ENCODE measurements at places on chromosomes 13 and 19.

GRCh38 chr19:37989855-37990254 is 82.8 kb downstream of the SIPA1L3 start:
- DNase-seq, result no peak

- no peak for DNase-seq
Observed at GRCh38 chr19:48230555-48231129, 25.1 kb downstream of the CARD8 start.

GRCh38 chr19:39796000-39796498 is 17.4 kb downstream of the LEUTX start:
- no peak for DNase-seq

DNA sequence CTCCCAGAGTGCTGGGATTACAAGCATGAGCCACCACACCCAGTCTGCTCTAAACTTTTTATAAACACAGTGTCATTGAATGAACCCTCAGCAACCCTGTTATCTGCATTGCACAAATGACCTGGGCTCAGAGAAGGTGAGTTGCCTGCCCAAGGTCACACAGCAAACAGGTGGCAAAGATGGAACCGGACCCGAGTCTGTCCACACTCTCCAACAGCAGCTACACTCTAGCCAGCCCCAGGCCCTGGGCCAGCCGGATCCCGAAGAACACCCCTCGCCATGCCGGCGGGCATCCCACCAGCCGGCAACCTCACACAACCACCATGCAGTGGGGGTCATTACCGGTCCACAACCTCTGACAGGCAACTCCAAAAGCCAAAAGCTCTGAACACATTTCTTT is 14.5 kb downstream of the ERCC2 start:
- DNase-seq, result no peak

- DNase-seq, result no peak
Observed at GRCh38 chr19:38433268-38433733, at the start of gene RYR1. Gene RYR1 (plus strand): TSS chr19:38433691. CDS start chr19:38433830, 139 bp downstream.

DNA sequence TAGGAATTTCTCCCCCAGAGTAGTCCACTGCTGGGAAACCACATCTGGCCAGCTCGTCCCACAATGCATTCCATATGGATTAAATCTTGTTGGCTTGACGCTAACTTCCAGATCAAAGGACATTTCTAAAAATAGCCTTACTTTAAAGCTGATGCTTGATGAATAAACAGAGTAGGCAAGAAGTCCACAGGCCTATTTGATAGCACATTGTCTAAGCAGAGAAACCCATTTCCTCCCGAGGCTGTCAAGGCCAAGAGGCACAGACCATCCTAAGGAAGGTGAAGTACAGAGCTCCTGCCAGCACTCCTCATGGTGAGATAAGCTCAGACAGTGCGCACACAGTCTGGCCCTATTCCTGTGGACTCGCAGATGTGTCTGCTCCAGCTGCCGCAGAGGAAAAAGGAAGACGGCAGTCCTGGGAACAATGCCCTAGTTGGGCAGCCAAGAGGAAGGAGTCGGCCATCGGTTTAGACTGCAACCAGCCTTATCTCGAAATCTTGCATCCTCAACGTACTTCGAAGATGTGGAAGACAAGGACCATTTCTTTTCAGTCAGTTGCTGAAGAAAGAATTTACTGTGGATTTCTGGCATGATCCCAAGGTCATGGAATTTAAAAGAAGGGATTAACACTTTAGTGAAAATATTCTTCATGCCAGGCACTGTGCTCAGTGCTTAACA is 156.8 kb downstream of the RGCC start:
- no peak for DNase-seq
